ENCODE measurements at places on chromosomes 16 and 17.

DNA sequence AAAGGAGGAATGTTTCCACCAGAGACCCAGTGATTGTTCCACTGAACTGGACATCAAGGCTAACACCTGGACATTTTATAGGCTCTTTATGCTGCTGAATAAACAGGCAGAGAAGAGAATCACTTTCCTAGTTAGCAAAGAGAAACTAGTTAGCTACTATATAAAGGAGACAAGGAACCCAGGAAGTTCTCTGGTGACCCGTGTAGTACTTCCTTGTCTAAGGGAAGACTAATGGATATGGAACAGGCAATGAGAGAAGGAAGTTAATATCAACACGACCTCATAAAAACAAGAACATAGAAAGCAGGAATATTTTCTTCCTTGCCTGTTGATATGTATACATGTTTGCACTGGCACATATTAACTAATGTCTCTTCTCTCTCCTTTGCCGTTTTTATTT, 30.8 kb upstream of the RPL38 start:
- DNase-seq = no peak

DNA sequence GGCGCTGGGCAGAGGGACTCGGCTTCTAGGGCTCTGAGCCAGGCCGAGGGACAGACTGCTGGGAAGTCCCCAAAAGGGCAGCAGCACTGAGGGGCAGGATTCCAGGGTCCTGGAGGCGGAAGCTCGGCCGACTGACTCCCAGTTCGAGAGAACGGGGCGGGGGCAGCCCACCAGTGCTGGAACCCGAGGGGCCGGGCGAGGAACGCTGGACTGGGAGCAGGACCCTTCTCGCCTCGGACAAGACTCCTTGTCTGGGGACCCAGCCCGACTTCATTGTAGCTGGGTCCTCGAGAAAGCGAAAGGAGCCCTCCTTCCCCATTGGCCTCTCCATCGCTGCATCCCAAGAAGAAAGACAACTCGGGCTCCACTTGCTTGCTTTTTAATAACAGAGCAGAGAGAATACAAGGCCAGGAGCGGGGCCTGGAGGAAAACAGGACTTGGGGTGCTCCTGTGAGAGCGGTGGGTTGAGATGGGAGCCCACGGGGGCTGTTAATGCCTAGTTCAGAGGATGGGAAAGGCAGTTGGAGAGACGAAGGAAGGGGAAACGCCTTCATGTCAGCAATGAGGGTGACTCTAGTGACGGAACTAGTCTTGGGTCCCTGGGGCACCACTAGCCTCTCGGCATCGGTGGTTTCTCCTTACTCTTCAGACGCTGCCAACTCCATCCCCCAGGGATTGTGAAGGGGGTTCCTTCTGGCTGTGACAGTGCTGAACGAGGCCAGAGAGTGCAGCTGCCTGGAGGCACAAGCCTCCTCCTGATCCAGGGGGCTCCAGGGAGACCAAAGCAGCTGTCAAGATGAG, 492 bp upstream of the CAMTA2 start:
- no peak for DNase-seq

DNA sequence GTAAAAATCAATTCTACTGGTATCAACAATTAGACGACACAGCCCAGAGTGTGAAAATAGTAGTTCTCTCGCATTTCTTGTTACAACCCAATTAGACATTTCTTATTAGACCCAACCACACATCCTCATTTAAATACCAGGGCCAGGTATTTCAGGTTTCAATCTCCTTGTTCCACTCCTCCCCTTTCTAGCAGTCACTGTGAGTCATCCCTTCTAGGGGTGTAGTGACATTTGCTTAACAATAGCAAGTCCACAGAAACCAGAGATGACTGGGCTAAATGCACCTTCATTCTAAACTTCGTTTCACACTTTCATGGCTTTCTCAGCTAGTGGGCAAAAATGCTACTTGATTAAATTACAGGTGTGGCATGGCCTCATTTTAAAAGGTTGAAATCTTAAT, 116.9 kb upstream of the CACNG3 start:
- DNase-seq = no peak

DNA sequence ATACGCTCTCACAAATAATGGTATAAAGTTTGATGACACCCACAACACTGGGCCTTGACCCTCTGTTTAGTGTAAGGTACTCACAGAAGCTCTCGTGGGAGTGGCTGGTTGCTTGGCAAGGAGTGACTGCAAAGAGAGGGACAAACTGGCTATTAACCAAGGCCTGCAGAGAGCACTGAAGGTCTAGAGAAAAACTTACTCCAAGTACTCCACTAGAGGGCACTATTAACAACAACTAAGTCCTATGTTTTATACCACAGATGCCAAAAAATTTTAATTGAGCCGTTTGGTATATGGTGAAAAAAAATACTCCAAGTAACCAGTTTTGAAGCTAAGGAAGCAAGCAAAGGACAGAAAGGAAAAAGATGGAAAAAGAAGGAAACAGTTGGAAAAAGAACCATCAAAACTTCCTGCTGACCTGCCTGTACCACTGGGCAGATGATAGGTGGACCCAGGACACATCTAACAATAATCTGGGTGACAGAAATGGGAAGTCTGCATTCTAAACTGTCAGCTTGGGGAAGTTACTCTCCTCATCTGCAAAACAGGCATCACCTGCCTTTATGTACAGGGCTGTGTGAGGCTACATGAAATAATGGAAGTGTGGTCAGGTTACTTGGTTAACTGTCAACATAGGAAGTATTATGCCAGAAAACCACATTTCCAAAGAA, 23.2 kb downstream of the DYNC1LI2 start:
- peak; percentile 81 for DNase-seq

DNA sequence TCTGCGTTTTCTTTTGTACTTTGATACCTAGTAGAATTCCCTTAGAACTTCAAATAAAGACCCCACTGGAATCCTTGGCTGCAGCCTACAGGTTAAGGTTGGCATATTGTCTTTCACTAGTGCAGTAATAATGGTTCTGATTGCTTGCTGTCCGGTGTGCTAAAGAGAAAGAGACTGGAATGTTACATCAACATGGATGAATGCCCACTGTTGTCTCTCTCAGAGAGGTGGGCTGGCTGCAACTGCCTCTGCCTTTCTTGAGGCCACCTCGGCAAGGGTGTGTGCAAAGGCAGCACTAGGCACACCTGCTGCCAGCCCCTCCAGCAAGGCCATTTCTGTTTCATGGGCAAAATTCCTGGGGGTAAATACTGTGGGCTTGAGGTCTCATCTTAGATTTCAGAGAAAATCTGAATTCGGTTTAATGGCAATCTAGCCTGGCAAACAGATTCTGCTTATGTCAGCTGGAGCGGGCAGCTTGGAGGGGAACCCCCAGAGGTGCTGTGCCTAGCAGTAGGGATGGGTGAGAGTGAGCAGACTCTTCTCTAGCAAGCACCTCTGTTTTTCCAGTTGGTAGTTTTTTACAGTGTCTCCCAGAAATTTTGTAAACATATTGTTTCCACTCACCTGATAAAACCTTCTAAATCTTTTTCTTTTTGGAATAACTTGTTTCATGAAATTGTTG, 54.0 kb downstream of the MRTFB start:
- DNase-seq = no peak

GRCh38 chr17:48004983-48005382, 32.6 kb downstream of the COPZ2 start:
- no peak for DNase-seq

DNA sequence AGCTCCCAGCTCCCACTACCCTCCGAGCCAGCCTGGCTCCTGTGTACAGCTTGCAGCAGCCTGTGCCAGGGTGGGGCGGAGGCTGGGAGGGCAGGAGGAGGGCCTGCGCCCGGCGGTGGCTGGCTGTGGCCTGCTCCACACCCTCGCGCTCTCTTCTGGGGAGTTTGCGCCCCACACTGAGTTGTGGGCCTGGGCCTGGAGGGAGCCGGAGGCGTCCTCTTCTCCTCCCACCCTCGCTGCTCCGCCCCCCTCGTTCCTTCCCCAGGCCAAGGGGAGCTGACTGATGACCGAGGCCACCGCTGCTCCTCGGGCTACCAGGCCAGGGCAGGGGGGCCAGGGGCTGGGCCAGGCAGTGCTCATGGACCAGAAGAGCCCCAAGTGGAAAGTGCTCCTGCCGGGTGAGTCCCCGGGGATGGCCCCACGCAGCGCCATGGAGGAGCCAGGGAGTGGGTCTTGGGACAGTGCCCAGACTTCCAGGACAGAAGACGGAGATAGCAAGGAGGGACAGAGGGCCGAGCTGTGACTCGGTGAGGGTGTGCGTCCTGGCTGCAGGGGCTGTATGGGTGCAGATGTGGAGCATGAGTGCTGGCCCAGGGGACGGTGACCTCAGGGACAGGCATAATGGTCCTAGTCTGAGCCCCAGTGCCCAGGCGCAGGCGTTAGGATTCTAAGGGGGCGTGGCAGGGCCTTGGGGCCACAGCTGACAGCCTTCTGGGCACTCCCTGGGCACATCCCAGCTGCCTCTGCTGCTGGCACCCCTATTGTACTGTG, 242.1 kb upstream of the GSE1 start:
- peak; percentile 61 for DNase-seq

DNA sequence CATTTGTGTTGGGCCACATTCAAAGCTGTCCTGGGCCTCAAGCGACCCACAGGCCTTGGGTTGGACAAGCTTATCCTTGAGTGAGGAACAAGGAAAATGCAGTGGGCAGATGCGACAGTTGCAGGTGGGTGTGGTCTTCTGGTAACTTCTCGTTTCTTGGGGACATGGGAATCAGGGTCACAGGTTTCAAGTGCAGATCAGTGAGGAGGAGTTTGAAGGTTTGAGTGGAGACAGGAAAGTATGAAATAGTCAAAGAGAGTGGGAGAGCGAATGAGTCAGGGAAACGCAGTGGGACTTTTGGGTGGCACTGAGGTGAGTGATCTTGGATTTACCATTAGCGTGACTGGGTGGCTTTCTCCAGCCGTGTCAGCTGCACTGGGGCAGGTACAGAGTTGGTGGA, 15.4 kb upstream of the CCL22 start:
- no peak for DNase-seq

- DNase-seq = no peak
These were observed 1.2 kb downstream of the SEC14L1 start for GRCh38 chr17:77141846-77142449.

DNA sequence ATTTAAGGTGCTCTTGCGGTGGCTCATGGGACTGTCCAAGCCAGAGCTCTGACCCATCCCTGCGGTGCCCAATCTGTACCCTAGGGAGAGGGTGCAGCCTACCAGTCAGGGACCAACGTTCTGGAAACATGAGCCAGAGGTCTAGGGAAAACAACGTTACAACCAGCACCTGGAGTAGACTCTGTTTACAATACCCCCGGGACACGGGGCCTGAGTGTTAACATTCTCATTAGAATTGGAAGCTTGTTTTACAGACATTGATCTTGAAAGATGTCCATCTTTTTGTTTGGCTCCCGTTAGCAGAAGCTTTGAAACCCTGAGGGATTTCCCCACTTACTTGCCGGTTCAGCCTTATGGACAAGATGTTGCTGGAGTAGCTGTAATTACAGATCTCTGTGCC, 6.9 kb downstream of the WIPI1 start:
- no peak for DNase-seq

DNA sequence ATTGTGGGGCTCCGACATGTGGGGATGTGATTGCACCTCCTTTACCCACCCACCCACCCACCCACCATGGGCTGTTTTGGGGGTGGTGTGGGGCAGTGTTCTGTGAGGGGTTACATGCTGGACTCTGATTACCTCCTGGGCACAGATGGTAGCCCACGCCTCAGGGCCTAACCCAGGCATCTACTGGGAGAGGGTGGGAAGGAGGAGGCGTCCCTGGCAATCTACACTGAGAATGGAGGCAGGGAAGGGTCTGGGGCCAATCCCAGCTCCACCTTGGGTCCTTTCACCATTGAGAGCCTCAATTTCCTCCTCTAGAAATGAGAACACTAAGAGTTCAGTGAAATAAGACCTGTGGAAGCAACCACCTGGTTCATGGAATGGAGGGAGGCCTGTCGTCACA, 11.7 kb upstream of the DOK4 start:
- DNase-seq = no peak

GRCh38 chr17:4519361-4519788, 20.7 kb downstream of the SPNS2 start:
- DNase-seq = no peak

All from AG10803 (cell line).